ENCODE measurements at places on chromosomes 6 and 20.

- DNase-seq: no peak
These were observed 134.1 kb upstream of the PREP start for GRCh38 chr6:105536961-105537360.

GRCh38 chr20:19757487-19758132 lies 448 bp upstream of the RIN2 start:
- peak; percentile 29 for DNase-seq

GRCh38 chr6:3707024-3707423 lies 44.5 kb downstream of the PXDC1 start:
- DNase-seq: no peak

- DNase-seq: no peak
These were observed 46.7 kb downstream of the CEBPB start for GRCh38 chr20:50237349-50237748.

DNA sequence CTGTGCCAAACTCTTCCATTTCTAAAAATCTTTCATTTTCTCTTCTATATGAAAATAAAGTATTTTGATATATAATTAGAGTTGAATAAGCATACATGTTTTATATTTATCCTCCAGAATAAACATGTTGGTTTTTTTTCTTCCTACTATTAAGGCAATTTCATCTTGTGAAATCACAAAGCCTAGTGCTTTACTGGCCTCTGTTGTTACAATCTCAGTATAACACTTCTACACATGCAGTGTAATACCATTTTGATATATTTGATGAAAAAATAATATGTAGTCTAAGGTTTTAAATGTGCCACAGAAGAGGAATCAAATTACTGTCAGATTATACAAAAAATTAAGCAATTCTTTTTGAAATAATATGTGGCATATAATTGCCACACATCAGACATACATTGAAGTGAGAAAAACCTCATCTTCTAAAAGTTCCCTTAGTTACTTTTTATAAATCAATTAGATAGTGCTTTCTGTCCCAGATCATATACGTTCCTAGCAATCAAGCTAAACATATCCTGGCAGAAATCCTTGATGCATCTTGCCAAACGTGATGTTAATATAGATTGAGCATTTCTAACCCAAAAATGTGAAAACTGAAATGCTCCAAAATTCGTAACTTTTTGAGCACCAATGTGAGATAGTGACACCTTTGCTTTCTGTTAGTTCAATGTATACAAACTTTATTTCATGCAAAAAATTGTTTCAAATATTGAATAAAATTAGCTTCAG lies 225.1 kb upstream of the MANEA start:
- no peak for DNase-seq

- no peak for DNase-seq
These were observed 76.1 kb upstream of the TRDN start for GRCh38 chr6:123712831-123713230.

DNA sequence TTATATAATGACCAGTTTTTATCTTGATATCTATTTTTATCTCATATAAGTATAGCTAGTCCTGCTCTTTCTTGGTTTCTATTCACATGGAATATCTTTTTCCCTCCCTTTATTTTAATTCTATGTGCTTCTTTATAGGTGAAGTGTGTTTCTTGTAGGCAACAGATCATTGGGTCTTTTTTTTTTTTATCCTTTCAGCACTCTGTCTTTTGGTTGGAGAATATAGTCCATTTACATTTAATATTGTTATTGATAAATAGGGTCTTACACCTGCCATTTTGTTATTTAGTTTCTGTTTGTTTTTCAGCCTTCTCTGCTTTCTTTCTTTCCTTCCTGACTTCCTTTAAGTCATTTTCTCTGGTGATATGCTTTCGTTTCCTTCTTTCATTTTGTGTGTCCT lies 22.2 kb upstream of the LAMA2 start:
- no peak for DNase-seq

DNA sequence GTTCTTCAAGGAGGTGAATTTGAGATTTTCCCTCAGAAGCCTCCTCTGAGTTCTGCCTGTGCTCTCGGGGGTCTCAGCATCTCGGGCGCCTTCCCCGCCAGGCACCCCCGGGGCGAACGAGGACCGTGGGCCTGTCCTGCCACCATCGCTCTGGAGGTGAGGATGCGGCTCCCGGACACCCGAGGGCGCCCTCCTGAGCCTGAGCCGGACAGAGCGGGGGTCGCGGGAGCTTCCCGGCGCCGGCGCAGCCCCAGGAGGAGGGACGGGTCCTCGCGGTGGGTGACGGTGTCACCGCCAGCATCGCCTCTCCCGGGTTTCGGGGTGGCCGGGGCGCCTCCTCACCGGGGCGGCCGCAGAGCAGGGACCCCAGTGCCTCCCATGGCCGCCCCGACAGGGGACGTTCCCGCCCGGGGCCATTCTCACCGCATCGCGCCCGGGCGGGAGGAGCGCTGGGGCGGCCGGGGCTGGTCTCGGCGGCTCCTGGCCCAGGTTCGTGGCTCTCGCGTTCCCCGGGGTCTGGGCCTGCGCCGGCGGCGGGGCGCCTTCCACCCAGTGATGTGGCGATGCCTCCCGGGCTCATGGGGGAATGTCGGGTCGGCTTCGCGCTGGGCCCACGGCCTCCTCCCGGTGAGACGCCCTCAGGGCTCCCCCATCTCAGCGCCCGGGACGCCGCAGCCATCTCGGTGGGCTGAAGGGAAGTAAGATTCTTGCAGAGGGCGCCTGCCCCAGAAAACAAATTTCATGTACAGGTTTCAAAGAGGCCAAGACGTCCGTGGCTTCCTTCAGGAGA lies 210.5 kb downstream of the ERMARD start:
- peak; percentile 49 for DNase-seq

GRCh38 chr6:99270030-99270429 lies 79.4 kb downstream of the FAXC start:
- no peak for DNase-seq

DNA sequence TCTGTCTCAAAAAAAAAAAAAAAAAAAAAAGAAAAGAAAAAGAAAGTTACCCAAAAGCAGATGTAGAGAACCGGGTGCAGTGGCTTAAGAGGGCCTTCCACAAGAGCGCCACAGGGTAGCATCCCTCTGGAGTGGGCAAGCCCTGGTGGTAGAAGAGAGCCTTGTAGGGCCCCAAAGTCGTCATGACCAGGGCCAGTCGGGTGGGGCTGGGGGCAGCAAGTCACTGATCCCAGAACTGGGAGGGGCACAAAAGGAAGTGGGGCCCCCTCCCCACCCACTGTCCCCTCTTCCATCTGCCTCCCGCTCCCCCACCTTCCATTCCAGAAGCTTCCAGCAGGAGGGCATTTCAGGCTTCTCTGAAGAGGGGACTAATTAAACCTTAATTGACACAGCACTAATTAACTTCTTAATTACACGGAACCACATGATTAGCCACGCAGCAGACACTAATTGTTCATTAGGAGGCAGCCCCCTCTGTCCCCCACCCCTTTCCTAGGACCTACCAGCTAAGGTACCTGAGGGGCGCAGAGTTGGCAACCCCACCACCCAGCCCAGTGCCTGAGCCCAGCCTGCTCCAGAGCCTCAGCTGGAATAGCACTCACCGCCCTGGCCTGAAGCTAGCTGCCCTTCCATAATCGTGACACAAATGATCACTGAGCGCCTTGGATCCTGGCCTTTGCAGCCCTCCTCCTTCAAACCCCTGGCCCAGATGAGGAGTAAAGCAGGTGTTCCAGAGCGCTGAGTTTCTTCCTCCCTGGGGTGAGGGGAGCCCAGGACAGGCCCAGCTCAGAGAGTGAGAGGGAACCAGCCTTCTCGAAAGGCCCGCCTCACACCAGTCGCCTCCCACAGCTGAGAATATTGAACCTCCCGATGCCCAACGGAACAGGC lies 34.8 kb downstream of the MDFI start:
- DNase-seq: no peak

- DNase-seq: no peak
These were observed 118.8 kb downstream of the PHACTR3 start for GRCh38 chr20:59723108-59723500.

GRCh38 chr6:66264376-66264775 lies 557.4 kb upstream of the EYS start:
- DNase-seq: no peak

- peak; percentile 58 for DNase-seq
These were observed 127.5 kb downstream of the PKHD1 start for GRCh38 chr6:51959744-51960383.

- DNase-seq: no peak
These were observed 34.0 kb downstream of the BPIFB4 start for GRCh38 chr20:33113387-33113908.

GRCh38 chr6:151121900-151122299 lies 117.9 kb upstream of the AKAP12 start:
- DNase-seq: no peak

DNA sequence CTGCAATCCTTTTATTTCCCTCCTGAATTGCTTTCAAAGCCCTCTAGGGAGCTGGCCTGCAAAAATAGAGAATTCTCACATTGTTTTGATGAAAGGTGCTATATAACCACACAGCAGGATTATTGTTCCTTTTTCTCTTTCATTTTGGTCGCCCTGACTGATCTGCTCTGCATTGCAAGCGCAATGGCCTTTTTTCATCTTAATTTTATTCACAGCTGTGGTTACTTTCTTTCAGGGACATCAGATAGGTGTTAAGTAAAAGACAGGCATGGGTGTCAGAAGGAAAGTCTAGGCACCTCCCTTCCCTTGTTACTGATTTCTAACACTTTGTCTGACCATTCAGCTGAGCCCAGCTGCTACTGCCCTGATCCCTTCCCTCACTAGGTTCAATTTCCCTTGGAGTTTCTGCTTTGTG lies 850.5 kb upstream of the MAP3K7 start:
- no peak for DNase-seq

- DNase-seq: no peak
These were observed 30.5 kb downstream of the QRSL1 start for GRCh38 chr6:106659859-106660258.

DNA sequence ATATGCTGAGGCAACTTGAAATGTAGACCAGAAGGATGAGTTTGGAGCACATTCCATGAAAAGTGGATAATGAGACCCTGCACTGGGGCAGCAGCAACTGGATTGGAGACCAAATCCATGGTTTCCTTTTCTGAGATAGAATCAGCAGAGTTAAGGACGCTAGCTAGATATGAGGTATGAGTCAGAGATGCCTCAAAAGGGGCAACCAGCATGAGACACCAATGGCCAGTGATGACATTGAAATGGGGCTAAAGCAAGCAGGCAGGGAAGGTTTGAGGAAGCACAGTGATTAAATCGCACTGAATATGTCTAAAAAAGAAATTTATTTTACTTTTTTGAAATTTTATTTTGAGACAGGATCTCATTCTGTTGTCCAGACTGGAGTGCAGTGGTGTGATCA lies 802.4 kb downstream of the TFAP2A start:
- DNase-seq: no peak

GRCh38 chr6:35173044-35173426 lies 31.9 kb upstream of the TCP11 start:
- no peak for DNase-seq

- no peak for DNase-seq
These were observed 118.8 kb downstream of the ZMYND8 start for GRCh38 chr20:47237715-47238114.

DNA sequence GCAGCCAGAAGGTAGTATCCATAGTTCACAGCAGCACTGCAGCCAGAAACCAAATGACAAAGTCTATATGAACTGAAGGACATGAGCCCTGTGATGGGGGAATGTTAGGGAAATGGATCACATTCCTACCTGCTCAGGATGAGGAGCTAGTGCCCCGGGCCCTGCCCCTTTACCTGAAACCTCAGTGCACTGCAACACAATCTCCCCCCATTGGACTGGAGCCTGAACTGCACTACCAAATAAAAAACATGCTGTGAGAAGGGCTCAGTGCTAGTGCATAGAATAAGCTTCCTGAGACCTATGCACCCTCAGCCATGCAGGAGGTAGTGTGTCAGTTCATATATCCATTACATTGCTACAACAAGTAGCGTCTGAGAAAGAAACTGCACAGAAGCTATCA lies 477.8 kb downstream of the HACE1 start:
- DNase-seq: no peak

DNA sequence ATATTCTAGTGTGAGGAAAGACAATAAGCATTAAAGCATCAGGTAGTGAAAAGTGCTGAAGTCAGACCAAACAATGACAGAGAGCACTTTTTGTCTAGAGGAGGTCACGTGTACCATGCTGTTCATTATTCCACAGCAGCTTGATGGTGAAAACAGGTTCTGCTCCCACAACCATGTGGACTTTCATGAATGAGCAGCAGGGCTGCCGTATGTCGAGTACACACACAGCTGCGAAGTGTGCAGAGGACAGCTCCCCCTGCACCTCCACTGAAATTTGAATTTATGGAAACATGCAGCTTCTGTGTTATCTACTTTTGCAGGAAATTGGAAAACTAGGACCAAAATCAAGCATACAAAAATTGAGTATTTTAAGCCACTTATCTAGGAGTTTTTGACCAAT lies 85.3 kb downstream of the MAP7 start:
- no peak for DNase-seq

DNA sequence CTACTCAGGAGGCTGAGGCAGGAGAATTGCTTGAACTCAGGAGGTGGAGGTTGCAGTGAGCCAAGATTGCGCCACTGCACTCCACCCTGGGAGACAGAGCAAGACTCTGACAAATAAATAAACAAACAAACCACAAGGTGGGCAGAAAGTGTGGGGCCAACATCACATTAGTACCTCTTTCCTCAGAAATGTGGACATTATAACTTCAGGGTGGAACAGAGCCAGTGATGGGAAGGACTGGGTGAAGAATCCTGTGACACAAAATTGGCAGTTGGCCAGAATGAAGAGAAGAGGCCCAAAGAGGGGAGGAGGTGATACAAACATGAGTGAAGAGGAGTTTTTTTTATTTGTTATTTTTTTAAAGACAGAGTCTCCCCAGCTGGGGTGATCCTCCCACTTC lies 50.6 kb downstream of the NUP153 start:
- no peak for DNase-seq

DNA sequence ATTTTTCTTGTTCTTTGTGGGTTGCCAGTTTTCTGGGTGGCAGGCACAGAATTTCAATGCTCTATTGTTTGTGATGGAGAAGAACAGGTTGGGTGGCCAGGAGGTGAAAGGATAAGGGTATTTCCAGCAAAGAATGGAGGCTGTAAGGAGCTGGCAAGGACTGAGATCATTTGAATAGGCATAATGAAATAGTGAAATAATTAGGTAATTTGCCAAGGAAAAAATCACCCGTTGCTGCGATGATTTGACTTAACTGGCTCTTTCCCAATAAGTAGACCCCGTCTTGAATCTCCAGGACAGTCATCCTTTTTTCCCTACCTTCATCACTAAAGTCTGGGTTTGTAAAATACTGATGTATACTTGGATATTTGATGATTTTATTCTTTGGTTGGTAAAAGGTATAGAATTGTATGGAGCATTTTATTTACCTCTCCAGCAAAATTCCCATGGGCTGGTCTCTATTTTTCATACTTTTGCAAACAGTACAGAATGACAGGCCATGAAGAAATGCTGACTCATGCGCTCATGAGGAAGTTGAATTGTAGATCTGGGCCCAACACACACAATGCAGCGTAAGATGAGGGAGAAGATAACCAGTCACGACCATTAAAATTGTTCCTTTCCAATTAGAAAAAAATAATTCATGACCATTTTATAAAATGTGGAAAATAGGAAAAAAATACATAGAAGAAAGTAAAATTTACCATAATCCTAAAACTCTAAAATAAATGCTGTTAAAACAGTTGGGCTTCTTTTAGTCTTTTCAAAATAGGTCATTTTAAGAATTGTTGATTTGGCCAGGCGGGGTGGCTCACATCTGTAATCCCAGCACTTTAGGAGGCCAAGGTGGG lies 2.4 kb upstream of the GCNT2 start:
- DNase-seq: no peak

GRCh38 chr6:134183844-134184243 lies 131.4 kb upstream of the SLC2A12 start:
- no peak for DNase-seq

GRCh38 chr20:38166703-38167233 lies 1.7 kb upstream of the TGM2 start:
- no peak for DNase-seq

- DNase-seq: no peak
These were observed 28.1 kb downstream of the ARHGAP18 start for GRCh38 chr6:129681913-129682205.
